ENCODE measurements at places on chromosomes 1 and 21.

- DNase-seq = no peak
Observed at GRCh38 chr1:14970115-14970798, 183.3 kb upstream of the TMEM51 start.

- no peak for DNase-seq
Observed at GRCh38 chr1:218546314-218546713, 201.2 kb downstream of the TGFB2 start.

GRCh38 chr1:63414691-63415365 is 47.4 kb downstream of the ALG6 start:
- no peak for DNase-seq

DNA sequence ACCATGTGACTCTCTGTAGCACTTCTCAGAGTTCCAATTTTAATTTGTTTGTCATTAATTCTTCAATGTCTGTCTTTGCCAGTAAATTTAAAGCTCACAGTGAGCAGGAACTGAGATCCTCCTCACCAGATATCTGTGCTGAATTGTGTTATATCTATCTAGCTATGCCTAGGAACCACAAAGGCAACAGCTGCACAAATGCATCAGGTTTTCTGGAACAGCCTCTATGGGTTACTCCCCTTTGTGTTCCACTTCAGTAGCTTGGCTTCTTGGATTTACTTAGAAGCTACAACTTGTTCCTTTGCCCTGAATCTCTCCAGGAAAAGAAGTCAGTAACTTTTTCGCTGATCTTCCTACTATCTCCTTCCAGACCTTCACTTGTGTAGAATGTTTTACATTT is 1237.8 kb upstream of the ADGRL4 start:
- DNase-seq = no peak

DNA sequence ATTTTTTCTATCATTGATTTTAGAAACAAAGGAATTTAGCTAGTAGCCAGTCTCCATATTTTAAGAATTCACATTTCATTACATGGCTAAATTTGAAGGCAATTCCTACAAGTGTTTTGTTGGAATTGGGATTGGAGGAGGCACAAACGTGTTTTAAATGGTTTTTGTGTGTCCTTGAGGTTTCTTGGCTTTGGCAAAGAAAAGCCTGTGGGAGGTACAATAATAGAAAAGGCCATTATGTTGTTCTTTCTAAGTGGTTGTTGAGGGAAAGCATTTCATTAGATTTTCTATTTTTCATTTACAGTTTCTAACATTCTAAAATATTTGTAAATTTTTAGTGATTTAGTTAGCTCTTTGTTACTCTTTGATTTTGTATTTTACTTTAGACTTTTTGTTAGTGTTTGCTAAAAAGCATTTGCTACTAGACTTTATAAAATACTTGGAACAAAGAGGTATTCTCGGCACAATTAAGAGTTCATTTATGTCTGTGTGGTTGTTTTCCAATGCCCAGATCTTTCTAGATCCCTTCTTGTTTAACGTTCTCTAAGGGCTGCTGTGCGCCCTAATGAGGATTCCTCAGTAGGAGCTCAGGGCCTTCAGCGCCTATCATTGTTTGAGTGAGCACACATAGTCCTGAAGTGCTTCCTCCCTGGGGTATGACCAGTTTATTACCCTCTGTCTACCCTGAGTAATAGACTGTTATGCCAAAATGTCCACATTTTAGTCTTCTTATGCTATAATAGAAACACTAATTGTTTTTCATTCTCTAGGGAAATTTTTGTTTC is 70.0 kb upstream of the KIAA1614 start:
- no peak for DNase-seq

- no peak for DNase-seq
Observed at GRCh38 chr1:211832661-211833060, 2.1 kb upstream of the LPGAT1 start.

DNA sequence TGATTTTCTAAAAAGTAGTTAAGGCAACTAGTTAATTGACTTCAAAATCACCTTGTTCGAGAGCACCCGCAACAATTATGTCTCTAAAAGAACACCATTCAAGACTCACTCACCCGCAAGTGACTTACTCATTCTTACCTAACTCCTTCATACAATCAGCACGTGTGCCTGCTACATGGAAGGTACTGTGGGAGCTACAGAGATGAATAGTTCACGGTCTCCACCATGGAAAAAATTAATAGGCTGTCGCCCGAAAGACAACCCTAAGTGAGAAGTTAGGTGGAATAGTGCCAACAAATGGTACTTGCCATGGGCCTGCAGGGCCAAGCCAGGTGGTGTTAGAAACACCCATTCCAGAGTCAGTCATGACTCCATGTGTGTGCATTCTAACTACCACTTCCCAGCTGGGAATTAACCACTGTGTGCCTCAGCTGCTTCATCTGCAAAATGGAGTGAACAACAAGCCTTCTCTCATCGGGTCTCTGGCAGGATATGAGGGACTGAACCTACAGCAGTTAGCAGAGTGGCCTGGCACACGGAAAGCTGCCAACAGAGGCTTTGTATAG is 7.1 kb downstream of the SSBP3 start:
- DNase-seq = no peak
